Bronchial epithelial cell (primary cell): ENCODE measurements at places on chromosomes 3 and 15. TPM values are rescaled to one million over a fixed set of nuclear protein-coding genes. Genes with fewer than 3 reads are reported as not detected.
A peak's percentile ranks its signal among the peaks of the same experiment; 100 is the strongest.

Gene ARGFX
- total RNA-seq: not detected in 2 replicates

Gene MEIS2
- total RNA-seq: 6.6 and 10.9 TPM in 2 replicates

Gene IL16
- under 0.01 and 0.79 TPM in 2 replicates for total RNA-seq

Gene HYAL1
- total RNA-seq: 7.1 and 8.3 TPM in 2 replicates

Gene ANKRD34C
- not detected in 2 replicates for total RNA-seq

DNA sequence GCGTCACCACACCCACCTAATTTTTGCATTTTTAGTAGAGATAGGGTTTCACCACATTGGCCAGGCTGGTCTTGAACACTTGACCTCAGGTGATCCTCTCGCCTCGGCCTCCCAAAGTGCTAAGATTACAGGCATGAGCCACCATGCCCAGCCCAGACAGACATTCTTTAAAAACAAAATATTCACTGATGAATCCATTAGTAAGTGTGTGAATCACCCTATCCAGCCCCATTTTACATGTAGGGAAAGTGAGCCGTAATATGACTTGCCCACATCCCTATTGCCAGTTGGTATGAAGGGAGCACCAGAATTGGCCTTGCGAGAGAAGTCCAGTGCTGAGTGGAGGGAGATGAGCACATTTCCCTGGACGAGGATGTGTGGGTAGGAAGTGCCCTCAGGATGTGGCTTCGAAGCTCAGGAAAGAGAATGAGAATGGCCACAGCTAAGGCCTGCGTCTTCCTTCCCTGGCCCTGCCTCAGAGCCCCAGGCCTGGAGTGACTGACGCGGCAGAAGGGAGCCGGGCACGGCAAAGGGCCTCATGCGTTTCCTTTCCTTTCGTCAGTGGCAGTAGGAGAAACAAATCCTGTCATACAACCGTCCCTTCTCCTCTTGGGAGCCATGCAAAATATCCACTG is 28.3 kb upstream of the ETV5 start:
- no peak for DNase-seq

- DNase-seq: peak; percentile 67
Measured at GRCh38 chr15:66401130-66402021, 14.7 kb downstream of the MAP2K1 start.

DNA sequence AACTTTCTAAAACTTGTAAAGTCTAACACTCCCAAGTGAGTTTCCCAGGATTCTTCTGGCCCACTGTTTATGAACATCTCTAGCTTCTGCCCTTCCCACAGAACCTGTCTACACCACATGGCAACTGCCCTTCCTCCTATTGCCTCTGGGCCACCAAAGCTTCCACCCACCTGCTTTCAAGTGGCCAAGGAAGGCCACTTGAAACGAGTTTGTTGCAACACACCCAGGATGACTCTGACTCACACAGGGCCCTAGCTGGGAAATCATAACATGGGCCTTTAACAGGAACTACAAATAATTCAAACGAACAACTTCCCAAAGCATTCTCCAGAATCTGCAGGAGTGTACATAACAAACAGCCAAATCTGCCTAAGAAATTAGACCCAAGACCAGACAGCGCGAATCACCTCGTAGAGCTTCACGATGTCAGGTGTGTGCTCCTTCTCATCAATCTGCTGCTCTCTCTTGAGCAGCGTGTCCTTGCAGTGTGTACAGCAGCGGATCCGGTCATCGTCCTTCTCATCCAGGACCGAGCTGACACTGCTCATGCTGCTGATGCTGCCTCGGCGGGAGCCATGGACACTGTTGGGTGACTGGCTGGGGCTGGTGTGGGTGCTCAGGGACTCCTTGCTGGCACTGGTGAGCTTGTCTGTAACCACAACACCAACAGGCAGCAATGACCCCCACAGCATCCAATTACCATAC is 16.8 kb downstream of the RBSN start:
- peak; percentile 61 for DNase-seq

DNA sequence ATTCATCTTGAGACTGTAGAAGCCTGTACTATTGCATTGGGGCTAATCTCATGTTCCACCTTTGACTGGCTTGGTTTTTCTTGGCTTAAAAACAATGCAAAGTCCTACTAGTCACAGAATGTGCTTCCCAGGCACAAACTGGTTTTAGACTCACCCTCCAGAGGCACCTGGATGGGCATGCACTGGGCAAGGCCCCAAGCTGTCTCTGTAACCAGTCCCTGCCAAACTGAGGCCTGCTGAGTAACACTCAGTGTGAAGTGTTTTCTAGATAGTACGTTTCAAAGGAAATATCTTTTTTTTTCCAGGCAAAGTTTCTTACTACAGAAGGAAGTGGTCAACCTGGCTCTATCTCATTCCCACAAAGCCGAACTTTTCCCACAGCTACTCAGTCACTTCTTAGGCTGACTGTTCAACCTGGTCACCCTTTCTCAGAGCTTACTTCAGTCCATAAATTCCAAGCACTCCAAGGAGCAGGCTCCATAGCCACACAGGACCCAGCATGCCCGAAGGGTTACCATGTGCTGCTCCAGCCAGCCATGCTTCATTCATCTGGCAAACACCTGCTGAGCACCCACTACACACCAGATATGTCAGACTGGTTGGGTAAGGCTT is 57.4 kb downstream of the NPTN start:
- peak; percentile 91 for DNase-seq

DNA sequence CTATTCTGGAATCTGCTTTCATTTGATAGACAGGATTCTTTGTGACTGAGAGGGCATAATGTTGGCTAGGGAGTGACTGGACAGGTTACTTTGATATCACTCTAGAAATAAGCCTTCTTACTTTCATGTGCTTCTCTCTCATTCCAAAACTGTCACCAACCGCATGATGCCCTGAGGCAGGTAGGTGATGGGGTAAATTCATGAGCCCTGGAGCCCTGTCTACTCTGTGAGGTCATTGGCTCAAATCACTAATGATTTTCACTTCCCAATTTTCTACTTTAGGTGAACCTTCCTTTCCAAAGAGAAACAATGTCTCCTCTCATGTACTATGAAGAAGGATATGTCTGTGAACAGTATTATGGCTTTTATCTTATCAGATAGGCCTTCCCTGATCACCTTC is 596.7 kb downstream of the TUSC7 start:
- DNase-seq: no peak

DNA sequence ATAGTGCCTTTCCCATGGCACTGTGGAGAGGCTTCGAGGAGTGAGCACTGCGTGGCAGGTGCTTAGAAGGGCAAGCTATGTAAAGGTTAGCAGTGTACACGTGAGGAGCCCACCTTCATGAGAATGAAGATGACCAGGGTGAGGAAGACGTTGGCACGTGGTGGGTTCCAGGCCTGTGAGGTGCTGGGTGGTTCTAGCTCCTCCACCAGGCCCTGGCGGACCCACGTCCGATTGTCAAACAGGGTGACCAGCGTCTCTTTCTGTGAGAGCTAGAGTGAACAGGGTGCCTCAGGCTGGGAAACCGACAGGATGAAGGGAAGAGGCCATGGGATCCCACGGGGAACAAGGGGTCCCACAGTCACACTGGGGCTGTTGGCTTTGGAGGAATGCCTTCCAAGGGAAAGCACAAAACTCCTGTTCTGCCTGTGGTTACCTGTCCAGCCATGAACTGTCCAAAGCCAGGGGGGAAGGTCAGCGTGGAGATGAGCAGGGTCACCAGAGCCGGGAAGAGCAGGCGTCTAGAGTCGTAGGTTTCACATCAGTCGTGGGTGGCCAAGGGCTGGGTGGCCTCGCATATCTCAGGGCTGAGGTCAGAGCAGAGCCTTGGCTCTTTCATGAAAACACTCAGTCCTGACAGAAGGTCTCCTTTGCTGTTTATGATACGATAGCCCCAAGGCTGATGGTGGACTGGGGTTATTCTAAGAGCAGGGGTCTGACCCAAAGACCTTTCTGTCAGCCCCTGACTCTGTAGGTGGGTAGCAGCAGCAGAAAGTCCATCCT is 6.0 kb downstream of the CLCN2 start:
- DNase-seq: no peak

DNA sequence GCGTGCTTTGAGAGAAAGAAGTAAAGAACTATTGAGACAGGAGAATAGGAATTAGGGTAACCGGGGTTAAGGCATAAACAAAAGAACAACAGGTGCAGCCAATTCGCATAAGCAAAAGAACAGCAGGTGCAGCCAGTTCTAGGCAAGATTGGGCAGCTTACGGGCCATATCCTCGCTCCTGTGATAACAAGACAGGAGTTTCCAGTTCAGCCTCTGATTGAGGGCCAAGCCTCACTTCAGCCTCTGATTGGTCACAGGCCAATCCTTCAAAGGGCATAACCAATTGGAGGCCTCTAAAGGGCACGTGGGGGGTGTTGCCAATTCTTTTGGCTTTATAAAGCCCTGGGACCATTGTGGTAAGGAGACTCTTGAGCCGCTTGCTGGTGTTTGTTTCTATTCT is 143.5 kb downstream of the GADL1 start:
- no peak for DNase-seq
